ENCODE measurements at places on chromosomes 1 and 21.
A peak's percentile ranks its signal among the peaks of the same experiment; 100 is the strongest.

DNA sequence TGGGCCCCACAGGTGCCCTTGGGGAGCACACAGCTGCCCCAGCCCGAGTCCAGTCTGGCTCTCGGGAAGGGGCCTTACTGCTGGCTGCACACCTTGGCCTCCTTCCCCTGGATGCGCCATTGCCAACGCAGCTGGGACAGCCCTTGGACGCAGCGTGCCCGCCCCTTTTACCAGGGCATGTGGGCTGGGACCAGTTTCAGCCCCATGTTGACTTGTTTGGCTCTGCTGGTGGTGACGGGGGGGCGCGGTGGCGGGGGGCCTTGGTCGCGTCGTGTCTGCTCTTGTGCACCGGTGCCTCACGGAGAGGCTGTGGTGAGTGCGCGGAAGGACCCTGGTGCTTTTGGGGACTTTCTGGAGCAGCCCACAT lies 19.6 kb downstream of the SKI start:
- no peak for DNase-seq

DNA sequence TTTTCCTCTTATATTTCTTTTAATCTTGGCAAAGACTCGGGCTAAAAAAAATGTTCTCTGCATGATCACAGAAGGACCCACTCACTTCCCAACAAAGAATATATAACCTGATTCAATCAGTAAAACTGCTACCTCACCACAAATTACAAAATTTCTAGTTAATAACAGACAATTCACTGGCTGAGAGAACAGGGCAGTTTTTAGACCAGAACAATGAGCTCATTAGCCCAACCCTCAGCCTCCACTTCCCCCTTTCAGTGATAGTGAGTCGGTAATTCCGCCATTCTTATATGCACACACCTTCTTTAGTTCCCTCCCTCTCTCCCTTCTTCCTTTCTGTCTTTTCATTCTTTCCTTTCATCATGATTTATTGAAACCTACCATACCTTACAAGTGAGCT lies 8.9 kb downstream of the SIPA1L2 start:
- no peak for DNase-seq

DNA sequence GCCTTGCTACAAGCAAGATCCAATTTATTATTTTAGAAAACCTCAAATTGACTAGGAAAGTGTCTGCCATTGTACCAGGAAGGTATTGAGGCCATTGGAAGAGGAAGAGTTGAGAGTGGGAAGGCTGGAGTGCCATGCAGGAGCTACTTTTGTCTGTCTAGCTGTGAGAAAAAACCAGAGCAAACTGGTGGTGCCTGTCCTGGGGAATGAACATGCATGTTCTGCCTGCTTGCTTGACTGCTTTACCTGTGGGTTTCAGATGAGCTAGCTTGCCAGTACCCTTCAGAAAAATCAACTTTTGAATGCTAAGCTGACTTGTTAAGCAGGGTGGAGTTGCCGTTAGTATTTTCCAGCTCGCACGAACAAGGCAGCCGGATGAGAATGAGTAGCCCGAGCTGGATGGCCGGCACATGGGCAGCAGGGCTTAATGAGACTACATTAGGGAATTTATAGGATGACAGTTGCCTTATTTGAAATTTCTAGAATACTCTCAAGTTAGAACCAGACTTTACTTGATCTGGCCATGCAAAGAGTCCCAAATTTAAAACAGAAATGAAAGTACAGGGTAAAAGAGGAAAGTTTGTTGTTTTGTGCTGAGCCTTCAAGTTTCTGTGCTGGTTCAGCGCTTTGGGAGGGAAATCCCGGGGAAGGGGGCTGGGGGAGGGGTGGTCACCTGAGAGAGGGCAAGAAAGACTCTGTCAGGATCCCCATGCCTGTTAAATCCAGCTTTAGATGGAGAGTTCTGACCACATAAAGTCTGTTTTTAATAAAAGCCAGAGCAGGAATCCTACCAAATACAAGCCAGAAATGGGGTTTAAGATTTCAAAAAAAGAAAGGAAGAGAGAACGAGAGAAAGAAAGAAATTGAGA lies 29.6 kb upstream of the C1orf105 start:
- peak; percentile 54 for DNase-seq

- DNase-seq: no peak
Observed at GRCh38 chr21:30148906-30149305, 17.7 kb downstream of the CLDN17 start.

Measured in MG63 (cell line).